ENCODE measurements at places on chromosomes 3 and 15. TPM values are rescaled to one million over a fixed set of nuclear protein-coding genes. Genes with fewer than 3 reads are reported as not detected.

SIN3A gene
- total RNA-seq = 32.3 TPM

ZIC1 gene
- not detected for total RNA-seq

PIK3CB gene
- total RNA-seq = 17.6 TPM

KBTBD13 gene
- not detected for total RNA-seq

FHIT gene
- 1.1 TPM for total RNA-seq

B2M gene
- 426 TPM for total RNA-seq

TRIM71 gene
- total RNA-seq = not detected

TSC22D2 gene
- 10.5 TPM for total RNA-seq

NR2F2 gene
- total RNA-seq = 27.1 TPM

ACAD11 gene
- total RNA-seq = 4.0 TPM

CLDN1 gene
- 33.5 TPM for total RNA-seq

THSD4 gene
- 21.1 TPM for total RNA-seq

KNG1 gene
- total RNA-seq = not detected

GOLGA8T gene
- total RNA-seq = 1.6 TPM

RBP2 gene
- not detected for total RNA-seq

CCDC80 gene
- 64.6 TPM for total RNA-seq

SLC22A14 gene
- not detected for total RNA-seq

PLXND1 gene
- total RNA-seq = 89.2 TPM

NRG4 gene
- total RNA-seq = 1.7 TPM

MESP1 gene
- total RNA-seq = 7.2 TPM

CCDC54 gene
- total RNA-seq = not detected

AHSG gene
- total RNA-seq = 0.11 TPM

RBMS3 gene
- total RNA-seq = 0.94 TPM

MB21D2 gene
- 4.9 TPM for total RNA-seq

PP2D1 gene
- total RNA-seq = not detected
